ENCODE measurements at places on chromosomes 5 and 9.
A peak's percentile ranks its signal among the peaks of the same experiment; 100 is the strongest.

GRCh38 chr9:34589636-34590380 is at the start of gene CNTFR:
Gene CNTFR (minus strand): TSS chr9:34589724. CDS start chr9:34568981, 20,743 bp downstream.
- no peak for DNase-seq

GRCh38 chr9:82764061-82764668 is 298.8 kb downstream of the RASEF start:
- DNase-seq, result no peak

- no peak for DNase-seq
Observed at GRCh38 chr9:80521151-80521550, 949.4 kb downstream of the TLE4 start.

GRCh38 chr9:86735772-86736458 is 211.4 kb downstream of the GAS1 start:
- no peak for DNase-seq

DNA sequence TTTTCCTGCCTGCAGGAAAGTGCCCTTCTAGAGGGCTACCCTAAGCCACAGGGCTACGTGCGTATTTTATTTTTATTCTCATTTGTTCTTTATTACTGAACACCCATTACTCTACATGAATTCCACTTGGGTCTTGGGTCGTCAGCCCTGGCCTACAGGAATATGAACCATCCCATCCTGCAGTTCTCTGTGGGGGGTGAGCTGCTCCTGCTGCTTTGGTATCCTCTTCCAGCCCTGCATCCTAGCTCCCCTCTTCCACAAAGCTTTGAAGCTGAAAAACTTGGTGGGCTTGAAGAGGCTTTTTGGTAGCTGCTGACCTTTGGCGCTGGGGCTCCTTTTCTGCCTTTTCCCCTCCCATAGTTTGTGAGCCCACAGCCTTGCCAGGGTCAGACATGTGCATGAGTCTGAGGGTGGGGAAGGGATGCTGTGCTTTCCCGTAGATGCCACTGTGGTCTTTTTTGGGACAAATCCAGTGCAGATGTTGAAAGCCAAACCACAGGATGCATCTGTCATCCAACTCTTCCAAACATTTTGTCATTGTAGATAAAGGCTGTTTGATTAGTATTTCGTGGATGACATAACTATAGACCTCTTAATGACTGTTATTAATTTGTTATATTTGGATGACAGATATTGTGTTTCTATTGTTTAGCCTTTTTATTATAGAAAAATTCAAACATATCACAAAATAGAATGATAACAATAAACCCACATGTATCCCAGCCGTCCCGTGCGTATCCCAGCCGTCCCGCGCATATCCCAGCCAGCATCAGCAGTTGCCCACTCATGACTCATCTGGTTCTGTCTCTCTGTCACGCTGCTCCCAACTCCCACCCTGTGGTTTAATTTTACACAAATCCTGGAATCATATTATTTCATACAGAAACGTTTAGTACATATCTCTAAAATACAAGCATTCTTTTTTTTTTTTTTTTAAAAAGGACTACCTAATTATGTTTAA is 43.9 kb downstream of the SLC46A2 start:
- DNase-seq, result peak; percentile 19

DNA sequence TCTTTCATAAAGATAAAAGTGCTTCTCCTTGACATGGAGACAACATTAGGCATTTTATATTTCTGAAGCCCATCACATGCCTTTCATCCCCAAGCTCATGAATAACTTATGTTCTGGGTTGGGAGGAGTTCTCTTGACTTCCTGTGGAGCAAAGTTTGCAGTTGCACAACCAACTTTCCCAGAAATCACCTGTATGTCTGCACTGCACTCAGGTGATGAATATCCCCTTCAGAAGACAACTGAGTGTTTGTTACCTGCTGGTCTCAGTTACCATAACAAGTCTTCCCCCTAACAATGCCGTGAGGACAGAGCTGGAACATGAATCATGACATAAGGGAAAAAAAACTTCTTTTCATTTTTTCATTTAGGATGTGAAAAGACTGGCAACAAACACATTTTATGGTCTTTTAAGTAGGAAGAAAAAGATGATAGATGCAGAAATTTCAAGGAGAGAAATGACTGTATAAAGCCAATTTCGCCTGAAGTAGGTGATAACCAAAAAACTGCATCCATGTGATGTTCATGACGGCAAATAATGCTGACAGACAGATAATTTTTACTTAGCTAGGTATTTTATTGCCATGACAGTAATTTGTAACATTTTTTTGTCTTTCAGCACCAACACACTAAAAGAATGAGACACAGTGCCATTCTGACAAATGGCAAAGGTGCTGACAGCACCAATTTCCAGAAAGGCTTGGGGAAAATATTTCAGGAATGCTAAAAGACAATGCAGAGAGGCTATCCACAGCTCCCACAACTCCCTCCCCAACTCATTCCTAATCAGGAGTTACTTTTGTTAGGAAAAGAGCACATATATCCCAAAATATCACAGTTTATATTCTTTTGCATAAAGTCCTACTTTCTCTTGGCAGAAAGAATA is 656.3 kb downstream of the PRELID2 start:
- DNase-seq, result no peak

DNA sequence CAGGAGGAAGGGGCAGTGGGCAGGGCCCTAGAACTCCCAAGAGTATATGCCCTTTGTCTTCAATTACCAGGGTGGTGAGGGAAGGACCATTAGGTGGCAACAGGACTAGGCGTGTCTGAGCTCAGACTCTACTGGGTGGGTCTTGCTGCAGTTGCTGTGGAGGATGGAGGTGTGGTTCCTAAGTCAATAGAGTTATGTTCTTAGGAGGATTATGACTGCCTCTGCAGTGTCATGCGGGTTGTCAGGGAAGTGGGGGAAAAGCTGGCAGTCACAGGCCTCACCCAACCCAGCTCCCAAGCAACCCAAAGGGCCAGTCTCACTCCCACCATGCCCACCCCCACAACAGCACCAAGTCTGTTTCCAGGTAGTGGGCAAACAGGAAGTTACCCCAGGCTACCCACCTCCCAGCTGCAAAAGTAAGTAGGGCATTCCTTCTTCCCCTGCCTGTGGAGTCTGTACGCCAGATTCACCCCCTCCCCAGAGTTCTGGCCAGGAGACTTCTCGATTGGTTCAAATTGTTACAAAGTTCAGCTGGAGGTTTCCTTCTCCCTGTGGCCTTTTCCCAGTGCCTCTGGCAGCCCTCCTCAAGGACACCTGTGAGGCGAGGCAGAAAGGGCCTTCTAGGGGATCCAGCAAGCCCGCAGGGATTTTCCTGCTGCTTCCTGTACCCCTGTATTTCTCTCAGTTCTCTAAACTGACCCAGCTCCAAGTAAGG is 145.3 kb downstream of the HINT1 start:
- DNase-seq, result no peak

- no peak for DNase-seq
Observed at GRCh38 chr5:125657936-125658335, 765.3 kb upstream of the GRAMD2B start.

DNA sequence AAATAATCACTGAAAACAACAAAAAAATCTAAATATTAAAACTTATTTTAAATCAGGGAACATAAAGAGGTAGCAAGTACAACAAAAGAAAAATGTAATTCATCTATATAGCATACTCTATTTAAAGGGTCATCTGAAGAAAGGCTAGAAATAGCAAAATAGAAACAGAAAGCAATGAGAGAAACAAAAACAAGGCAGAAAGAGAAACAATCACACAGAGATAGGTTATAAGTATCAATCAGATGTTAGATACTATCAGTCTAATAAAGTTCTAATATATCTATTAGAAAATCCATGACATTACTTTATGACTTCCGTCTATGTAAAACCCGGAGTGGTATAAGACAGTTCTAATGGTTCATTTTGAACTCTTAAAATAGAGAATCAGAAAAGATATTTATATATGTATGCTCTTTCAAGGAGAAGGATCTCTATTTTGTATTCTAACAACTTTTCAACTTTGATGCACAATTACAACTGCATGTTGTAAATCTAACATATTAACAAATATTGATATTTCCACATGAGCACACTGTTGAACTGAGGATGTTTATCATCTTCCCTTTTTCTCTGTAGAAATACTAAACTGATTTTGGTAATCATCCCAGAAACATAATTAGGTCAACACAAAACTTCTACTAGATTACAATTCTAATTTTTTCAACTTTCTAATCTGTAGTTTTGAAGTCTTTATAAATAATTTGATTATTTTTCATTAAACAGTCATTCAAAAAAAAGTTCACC is 15.8 kb downstream of the RICTOR start:
- DNase-seq, result no peak

- DNase-seq, result no peak
Observed at GRCh38 chr5:99102073-99102697, 173.4 kb upstream of the CHD1 start.

GRCh38 chr5:61162832-61163567 is 732 bp upstream of the SMIM15 start:
- no peak for DNase-seq

DNA sequence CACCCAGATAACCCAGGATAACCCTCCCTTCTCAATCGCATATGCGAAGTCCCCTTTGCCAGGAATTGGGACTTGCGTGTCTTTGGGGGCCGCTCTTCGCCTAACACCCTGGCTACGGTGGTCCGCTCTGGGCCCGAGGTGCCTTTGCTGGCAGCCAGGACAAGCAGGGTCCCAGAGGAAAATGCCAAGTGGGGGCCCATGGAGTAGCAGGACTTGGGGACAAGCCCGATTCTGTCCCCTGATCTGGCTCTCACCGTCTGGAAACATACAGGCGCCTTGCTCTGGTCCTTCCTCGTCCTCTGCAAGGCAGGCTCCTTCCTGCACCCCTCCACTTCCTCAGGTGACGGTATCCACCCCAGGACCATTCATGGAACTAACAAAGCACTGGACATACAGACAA is 78.1 kb upstream of the UNC5A start:
- DNase-seq, result no peak

GRCh38 chr9:108416324-108416723 is 439.5 kb downstream of the ACTL7B start:
- no peak for DNase-seq

- DNase-seq, result no peak
Observed at GRCh38 chr5:3694819-3695218, 99.2 kb downstream of the IRX1 start.

DNA sequence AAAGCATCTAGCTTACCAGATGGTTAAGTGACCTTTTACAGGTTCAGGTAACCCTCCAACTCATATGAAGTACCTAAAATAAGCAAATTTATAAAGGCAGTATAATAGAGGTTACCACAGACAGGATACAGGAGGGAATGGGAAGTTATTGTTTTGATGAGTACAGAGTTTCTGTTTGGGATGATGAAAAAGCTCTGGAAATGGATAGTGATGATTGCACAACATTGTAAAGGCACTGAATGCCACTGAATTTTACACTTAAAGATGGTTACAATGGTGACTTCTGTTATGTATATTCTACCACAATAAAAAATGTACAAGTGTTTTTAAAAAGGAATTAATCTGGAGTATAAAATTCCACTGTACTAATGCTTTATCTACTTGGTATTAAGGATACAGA is 75.0 kb upstream of the NIPBL start:
- no peak for DNase-seq

GRCh38 chr5:42715785-42716184 is 40.8 kb upstream of the CCDC152 start:
- no peak for DNase-seq

- no peak for DNase-seq
Observed at GRCh38 chr5:35214051-35214450, 16.2 kb downstream of the PRLR start.

DNA sequence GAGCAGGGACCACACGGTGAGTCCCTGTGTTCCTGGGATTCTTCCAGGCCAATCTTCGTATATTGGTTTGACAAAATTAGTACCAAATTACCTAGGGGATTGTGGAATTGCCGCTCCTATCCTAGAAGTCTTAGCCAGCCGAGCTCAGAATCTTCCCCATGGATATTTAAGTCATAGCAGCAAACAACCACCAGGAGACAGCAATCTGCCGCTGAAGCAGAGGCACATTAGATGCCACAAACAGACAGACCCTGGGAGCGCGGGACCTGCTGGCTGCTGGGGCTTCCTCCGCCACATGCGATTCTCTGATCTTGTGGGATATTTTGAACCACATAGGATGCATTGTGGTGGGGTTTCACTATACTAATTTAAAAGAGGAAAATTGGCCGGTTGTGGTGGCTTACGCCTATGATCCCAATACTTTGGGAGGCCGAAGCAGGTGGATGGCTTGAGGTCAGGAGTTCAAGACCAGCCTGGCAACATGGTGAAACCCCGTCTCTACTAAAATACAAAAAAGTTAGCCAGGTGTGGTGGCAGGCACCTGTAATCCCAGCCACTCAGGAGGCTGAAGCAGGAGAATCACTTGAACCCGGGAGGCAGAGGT is 31.7 kb upstream of the ZBTB43 start:
- no peak for DNase-seq

GRCh38 chr9:118809160-118809625 is 560.0 kb downstream of the BRINP1 start:
- no peak for DNase-seq

DNA sequence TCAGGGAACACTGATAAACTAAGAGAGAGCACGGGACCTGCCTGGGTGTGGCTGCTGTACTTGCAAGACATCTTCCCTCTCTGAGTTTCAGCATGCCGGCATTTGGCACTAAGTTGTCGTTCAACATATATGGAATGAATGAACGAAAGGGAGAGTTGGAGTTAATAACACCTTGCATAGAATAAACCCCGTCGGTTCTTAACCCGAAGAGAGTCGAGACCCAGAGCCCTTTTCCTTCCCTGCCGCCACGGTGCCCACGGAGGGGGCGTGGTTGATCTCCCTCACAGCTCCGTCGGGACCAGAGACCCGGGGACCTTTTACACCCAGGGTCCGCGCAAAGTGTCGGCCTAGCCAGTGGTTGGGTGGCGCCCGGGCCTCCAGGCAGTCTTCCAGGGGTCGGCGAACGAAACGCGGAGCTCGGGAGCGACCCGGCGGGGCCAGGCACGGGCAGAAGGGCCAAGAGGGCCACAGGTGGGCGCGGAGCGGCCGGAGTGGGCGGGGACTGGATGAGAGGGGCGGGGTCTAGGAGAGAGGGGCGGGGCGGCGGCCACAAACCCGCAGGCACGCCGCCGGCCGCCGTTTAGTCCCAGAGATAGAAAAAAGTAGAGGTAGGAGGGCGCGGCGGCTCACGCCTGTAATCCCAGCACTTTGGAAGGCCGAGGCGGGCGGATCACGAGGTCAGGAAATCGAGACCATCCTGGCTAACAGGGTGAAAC is 735 bp upstream of the RPL26L1 start:
- DNase-seq, result no peak

All from astrocyte of the cerebellum (primary cell).